ENCODE measurements at places on chromosomes 1 and 21.

- peak; percentile 29 for DNase-seq
Observed at GRCh38 chr1:112172294-112172882, 182.9 kb upstream of the KCND3 start.

DNA sequence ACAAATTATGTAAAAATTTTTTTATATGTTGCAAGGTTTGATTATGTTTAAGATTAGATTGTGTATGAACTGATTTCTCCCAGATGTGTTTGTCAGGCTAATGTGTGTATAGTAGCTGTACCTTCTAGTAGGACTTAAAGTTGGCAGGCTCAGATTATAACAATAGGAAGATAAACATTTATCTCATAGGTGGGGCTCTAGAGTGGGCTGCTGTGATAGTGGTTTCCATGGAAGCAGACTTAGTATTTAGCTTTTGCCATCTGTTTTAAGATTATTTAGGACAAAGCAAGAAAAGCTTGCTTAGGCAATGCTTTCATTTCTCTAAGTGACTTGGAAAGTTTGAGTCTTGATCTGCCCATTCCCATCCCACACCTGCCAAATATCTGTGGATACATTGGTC is 187.7 kb upstream of the CACYBP start:
- no peak for DNase-seq

DNA sequence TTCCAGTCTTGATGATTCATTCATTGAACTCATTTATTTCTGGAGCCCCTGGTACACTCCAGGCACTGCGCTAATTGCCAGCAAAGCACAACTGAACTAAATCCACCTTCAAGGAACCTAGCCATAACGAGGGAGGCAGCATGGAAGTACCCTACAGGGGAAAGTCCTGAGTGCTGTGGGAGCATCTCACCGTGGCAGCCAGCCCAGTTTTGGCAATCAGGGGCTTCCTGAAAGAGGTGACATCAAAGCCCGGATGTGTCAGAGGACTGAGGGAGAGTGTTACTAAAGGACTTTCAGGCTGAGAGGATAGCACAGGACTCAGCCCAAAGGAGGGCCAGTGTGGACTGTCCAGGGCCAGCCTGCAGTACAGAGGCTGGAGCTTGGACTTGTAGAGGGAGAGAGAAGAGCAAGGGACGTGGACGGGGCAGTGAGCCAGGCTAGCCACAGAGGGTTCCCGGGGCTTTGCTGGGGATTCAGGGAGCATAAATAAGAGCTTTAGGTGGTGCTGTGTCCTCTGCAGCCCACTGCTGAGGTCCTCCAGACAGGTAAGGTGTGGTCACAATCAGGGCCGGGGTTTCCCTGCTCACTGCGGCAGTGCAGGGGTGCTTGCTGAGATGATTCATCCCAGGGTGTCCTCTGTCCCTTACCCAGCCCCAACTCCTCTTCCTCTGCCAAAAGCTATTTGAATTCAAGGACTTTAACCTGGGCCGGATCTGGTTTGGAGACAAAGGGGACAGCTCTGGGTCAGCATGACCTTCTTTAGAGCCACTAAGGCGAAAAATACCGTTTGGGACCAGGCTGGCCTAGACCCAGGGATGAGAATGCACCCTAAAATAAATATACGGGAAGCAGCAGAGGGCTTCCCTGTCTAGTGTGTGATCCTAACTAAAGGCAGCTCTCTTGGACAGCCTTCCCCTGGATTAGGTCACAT is 128.3 kb downstream of the EDEM3 start:
- DNase-seq = no peak

DNA sequence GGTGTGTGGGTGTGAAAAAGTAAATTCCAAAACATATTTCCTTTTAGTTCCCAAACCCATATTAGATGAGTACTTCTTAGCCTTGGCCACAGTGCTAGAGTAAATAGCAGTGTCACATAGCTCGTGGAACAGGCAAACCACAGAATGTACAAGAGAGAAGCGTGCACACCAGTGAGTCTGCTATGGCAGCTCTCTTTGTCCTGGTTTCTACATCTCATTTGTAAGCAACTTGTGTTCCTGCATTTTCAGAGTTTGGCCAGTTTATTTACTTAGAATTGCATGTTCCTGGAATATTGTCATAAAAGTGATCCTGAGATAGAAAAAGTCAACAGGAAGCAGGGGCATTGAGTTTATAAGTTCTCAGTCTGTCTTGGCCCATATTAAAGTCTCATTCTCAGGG is 142.1 kb downstream of the DHRS3 start:
- DNase-seq = no peak

GRCh38 chr1:58649555-58649954 is 50.3 kb downstream of the MYSM1 start:
- DNase-seq = no peak

- DNase-seq = no peak
Observed at GRCh38 chr1:29392036-29392435, 155.7 kb downstream of the PTPRU start.

DNA sequence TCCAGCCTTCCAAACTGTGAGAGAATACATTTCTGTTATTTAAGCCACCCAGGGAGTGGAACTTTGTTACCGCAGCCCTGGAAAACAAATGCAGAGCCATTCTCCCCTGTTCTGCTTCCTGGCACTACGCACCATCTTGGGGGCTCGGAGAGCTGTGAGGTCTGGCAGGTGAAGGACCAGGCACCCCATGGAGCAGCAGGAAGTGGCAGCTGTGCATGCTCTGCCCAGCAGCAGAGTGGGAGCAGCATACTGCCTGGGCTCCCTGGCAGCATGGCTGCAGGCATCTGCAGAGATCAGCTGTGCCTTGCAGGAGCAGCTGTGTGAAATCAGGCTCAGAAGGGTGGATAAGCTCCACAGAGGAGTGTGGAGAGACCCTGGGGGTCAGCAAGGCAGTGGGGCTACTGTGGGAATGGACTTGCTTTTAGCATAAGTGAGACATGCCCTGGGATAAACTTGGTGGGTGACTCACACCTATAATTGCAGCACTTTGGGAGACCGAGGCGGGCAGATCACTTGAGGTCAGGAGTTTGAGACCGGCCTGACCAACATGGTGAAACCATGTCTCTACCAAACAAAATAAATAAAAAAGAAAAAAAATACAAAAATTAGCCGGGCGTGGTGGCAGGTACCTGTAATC is 17.7 kb upstream of the ZSCAN20 start:
- no peak for DNase-seq

- peak; percentile 45 for DNase-seq
Observed at GRCh38 chr21:32653326-32653901, 41.2 kb upstream of the CFAP298 start.

- peak; percentile 66 for DNase-seq
Observed at GRCh38 chr1:212608959-212609700, 569 bp downstream of the ATF3 start.

DNA sequence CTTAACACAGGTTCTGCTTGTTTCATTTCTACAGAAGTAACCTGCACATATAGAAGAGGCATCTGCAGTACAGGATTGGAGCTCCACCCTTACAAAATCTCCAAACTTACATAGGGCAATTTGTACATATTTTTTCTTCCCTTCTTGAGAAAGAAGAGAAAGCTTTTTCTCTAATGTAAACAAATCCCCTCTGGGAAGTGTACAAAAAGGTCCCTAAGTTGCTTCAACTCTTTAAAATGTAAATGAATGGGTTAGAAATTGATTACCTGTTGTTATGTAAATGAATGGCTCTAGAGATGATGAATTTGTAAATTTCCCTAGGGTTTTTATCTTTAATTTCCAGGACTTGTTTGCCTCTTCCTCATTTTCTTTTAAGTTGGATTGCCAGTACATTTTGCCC is 1183.7 kb downstream of the MRPL39 start:
- no peak for DNase-seq

GRCh38 chr1:223029985-223030769 is 112.9 kb downstream of the TLR5 start:
- DNase-seq = no peak

DNA sequence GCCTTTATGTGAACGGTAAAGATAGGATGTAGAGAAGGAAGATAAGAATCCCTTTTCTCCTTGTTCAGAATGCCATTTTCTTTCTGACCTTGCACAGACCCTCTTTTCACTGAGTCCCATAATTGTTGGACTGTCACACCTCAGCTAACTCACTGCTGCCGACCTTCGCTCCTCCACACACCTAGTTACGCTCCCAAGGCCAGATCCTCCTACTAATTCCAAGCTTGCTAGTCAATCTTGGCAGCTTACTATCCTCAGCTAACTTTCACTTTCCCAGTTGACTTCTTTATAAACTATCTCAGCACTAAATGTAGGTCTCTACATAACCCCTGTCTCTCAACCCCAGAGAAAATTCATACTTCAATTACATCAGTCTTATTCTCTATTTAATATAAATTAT is 471.8 kb upstream of the PRMT6 start:
- no peak for DNase-seq

- DNase-seq = no peak
Observed at GRCh38 chr1:223233019-223233409, 90.0 kb upstream of the TLR5 start.

DNA sequence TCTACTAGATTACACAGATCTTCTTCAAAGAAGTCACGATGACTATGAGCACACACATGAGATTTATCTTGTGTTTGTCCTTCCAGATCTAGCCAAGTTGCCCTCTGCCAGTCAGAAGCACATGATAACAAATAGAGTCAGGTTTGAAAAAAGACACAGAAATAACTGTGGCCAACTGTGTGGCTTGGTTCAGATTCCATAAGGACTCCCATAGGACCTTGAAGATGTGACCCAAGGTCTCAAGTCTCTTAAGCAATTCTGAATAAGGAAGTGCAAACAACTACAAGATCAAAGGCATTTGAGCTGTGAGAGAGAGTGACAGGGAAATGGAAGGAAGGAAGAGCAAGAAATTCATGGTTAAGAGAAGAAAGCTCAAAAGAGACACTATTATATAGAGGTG is 194.0 kb downstream of the PLPP3 start:
- DNase-seq = no peak

DNA sequence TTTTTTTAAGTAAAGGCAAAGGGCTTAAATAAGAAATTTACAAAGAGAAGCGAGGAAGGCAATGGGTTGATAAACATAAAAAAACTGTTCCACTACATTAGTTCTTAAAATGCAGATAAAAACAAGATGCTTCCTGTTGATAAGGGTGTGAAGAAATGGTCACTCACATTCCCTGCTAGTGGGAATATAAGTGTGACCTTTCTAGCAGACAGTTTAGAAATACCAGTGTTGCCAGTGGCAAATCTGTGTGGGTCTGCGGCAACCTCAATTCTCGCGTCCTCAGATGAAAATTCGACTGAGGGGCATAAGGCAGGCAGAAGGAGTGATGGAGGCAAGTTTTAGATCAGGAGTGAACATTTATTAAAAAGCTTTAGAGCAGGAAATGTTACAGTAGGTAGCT is 151.1 kb downstream of the NTNG1 start:
- no peak for DNase-seq

GRCh38 chr21:37828556-37828955 is 87.7 kb downstream of the KCNJ6 start:
- no peak for DNase-seq

DNA sequence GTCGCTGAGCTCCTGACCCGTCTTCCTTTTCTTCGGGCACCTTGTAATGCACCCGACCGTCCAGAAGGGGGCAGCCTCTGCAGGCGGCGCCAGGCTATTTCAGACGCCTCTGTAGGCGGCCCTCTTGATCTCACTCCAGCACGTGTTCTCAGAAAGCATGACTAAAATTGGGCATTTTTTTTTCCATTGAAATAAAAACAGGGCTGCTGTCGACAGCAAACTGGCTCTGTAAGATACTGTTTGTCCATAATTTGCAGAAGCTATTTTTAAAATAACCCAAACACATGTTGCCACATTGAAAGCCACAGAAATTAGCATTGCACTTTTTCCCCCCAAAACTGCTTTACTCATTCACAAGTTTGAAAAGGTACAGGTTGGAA is 78.0 kb downstream of the STUM start:
- peak; percentile 72 for DNase-seq

DNA sequence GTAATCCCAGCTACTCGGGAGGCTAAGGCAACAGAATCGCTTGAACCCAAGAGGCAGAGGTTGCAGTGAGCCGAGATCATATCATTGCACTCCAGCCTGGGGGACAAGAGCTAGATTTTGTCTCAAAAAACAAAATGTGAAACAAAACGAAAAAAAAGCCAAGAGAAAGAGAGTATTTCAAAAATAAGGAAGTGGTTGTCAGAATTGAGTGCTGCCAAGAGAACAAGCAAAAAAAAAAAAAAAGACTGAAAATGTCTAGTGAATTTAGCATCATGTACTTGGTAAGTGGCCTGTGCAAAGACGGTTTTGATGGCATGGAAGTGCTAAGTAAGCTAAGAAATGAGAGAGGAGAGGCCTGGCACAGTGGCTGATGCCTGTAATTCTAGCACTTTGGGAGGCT is 14.3 kb downstream of the KPNA6 start:
- DNase-seq = no peak

GRCh38 chr1:232983375-232983774 is 33.0 kb downstream of the NTPCR start:
- DNase-seq = no peak

DNA sequence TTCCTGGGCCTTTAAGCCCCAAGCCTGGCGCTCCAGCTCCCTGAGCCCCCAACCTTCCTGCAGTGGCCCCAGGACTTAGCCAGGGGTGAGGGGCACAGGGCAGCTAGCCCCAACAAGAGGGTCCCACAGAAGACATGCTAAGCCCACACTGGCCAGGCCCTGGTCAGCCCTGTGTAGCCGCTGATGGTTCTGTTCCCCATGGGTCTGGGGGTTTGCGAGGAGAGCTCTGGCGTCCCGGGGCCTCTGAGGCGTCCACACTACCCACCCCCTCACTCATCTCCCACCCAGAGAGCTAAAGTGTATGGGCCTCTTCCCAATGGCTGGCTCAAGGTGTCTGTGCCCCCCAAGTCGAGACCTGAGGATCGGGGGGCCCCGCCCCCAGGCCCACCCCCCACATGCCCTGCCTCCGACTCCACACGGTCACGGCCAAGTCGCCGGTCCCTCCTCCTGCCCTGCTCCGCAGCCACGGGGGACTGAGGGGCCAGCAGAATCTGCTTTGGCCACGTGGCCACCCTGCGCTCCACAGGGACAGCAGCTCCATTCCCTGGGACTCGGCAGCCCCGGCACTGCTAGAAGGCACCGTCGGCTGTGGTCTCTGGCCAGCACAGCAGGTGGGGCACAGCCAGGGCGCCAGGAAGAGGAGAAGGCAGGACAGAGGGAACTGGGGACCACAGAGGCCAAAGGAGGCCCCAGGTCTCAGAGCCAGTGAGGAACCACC is 7.8 kb downstream of the TNFRSF18 start:
- DNase-seq = no peak

DNA sequence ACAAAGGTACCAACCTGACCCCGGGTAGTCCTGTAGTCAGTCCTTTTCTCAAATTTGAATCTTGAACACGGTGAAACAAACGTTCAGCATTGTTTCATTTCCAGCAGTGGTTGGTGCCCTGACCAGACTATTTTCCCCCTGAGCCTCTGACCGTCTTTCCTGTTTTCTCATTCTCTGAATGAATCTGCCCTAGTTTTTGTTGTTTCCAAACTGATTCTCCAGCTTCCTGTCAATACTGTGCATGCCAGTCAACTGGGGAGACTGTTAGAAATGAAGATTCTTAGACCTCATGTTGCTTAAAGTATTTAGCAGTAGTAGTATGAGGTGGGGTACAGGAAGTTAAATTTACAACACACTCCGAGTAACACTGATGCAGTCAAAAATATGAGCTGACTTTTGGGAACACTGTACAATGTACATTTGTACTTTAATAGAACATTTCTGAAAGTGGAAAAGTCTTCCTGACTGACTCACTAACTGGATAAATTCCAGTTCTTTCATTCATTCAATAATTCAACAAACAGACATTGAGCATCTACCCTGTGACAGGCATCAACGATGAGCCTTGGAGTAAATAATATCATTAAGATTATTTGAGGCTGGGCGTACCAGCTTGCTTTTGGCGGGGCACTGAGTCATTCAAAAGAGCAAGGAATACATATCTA is 26.0 kb upstream of the ZRANB2 start:
- no peak for DNase-seq

GRCh38 chr1:36365381-36365780 is 20.3 kb downstream of the STK40 start:
- DNase-seq = no peak

Data from HuH-7 (cell line).